ENCODE measurements at places on chromosomes 7 and 10.

GRCh38 chr7:1382553-1383397 lies 76.5 kb downstream of the MICALL2 start:
- no peak for DNase-seq

DNA sequence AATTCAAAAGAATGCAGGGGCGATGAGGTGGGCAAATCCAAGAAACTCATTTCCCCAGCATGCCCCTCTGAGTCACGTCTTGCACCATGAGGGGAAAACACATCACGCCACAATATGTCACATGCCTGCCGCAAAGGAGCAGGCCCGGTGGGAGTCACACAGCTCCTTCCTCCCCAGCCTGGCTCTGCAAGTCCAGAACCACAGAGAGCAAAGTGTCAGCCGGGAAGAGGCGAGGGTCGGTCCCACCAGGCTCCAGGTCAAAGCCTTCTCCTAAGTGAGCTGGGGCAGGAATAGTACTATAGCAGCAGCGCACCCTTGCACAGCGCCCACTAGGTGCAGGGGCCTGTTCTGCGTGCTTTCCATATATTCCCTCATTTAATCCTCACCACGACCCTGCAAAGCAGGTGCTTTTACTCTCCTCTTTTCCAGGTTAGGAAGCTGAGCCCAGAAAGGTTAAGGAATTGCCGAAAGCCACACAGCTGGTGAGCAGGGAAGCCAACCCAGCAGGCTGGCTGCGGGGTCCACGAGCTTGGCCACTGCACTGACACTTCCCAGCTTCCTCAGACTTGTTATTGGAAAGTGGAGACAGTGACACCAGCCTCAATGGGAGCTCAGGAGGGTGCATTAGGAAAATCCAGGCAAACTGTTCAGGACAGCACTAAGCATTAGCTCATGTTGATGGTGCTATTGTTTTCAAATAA lies 94.0 kb upstream of the ZMIZ1 start:
- peak; percentile 72 for DNase-seq

- DNase-seq, result no peak
Observed at GRCh38 chr10:44756216-44756615, 154.9 kb upstream of the TMEM72 start.

DNA sequence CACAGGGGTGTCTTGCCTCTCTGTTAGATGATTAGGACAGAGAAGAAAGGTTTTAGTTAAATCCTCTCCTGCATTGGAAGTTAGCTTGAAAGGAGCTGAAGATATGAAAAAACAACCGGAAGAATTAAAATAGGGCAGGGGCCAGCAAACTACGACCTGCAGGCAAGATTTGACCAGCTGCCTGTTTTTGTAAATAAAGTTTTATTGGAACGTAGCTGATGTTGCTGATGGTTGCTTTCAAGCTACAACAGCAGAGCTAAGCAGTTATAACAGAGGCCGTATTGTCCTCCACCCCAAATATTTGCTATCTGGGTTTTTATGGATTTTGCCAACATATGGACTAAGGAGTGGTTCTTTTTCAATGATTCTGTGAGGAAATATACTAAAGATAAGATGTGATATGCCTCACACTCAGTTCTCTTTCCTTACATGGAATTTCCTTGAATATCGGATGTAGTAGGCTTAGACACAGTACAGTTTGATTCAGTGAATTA lies 568.8 kb downstream of the PHTF2 start:
- no peak for DNase-seq

DNA sequence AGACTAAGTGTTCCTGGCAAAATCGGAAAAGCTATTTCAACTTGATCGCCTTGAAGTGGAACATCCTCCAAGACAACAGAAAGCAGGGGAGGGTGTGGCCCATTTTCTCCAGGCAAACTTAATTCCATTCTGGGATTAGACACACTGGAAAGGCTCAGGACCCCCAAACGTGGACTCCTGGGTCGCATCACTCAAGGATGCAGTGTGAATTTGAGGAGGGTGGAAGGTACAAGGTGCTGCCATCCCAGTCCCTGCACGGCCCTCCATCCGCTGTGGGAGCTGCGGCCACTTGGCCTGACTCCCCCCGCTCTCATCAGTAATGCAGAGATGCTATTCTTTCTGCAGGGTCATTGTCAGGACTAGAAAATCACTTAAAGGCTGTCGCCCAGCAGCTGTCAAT lies 2.4 kb downstream of the CNPY1 start:
- DNase-seq, result no peak

DNA sequence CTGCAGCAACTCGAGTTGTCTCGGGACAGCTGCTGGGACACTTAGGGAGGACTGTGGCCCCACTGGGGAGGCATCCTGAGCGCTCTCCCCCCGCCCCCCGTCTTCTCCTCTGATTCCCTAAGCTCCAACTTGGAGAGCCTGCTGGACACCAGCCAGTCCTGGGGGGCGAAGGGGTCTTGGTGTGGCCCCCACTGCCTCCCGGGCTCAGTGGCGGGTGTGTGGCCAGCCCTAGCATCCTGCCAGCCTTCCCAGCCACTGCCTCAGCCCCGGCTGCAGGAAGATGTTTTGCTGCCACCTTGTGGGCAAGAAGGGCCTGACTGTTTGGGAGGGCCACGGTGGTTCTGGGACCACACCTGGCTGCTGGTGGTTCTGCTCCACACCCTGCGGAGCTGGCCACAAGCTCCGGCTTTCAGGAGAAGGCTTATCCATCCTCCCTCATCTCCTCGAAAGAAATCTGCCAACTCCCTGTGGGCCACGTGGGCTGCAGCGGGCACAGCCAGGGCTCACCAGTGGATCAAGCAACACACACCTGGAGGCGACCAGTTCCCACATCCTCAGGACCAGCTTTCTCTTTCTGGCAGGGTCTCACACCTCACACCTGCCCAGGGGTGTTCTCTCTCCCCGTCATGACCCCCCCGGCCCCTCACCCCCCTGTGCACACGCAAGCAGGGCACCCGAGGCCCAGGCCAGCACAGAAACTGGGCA lies 24.8 kb downstream of the AGAP3 start:
- DNase-seq, result peak; percentile 78

DNA sequence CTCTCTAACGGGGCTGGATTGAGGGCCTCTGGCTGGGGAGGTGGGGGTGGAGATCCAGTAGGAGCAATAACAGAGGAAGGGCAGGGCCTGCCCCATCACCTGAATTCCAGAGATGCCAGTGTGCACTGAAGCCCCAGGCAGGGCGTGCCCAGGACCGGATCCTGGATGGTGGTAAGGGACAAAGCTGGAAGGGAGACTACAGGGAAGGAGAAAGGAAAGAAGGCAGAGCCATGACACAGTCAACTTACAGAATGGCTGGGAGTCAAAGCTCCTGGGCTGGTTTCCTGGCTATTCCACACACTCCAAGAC lies 666 bp downstream of the TMEM139 start:
- no peak for DNase-seq

DNA sequence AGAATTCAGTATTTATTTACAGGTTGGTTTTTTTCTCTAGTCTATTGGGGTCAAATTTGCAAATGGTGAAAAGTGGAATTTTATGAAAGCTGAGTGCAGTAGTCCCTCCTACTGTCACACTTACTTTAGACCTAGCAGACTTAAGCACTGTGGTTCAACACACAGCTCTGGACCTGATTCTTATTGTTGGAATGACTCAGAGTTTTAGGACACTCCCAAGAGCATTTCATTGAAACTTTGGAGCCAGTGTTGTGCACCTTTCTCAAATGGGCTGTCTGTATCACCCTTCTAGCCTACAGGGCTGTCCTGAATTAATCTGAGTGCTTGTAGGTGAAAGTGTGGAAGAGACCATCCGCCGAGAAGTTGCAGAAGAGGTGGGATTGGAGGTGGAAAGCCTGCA lies 16.1 kb downstream of the NUDT13 start:
- DNase-seq, result no peak

GRCh38 chr7:45962861-45963260 lies 41.8 kb upstream of the IGFBP3 start:
- DNase-seq, result no peak

Data from activated naive CD4-positive, alpha-beta T cell treated with anti-CD3 and anti-CD28 coated beads, Interleukin-2, amount 50 U/mL, for 16 hours (primary cell).